ENCODE measurements at places on chromosomes 7 and 10. TPM values are rescaled to one million over a fixed set of nuclear protein-coding genes. Genes with fewer than 3 reads are reported as not detected.

FAM237B gene
- total RNA-seq = not detected

RAB11FIP2 gene
- 10.7 TPM for total RNA-seq

TMEM229A gene
- total RNA-seq = not detected

NUTM2B gene
- 0.78 TPM for total RNA-seq

STAMBPL1 gene
- total RNA-seq = 21.0 TPM

AKR1C2 gene
- total RNA-seq = not detected

ZP3 gene
- 0.39 TPM for total RNA-seq

SMO gene
- total RNA-seq = 0.69 TPM

FUOM gene
- total RNA-seq = 11.8 TPM

HYAL4 gene
- not detected for total RNA-seq

MEOX2 gene
- total RNA-seq = not detected

OPN1SW gene
- total RNA-seq = not detected

CALML3 gene
- not detected for total RNA-seq

C10orf71 gene
- total RNA-seq = not detected

LRRC18 gene
- total RNA-seq = not detected

ACTR3C gene
- total RNA-seq = 12.6 TPM

TMEM176B gene
- 1.2 TPM for total RNA-seq

GSAP gene
- 18.0 TPM for total RNA-seq

SFTPA1 gene
- not detected for total RNA-seq

SLC12A9 gene
- total RNA-seq = 38.7 TPM

MKLN1 gene
- total RNA-seq = 56.2 TPM

All from natural killer cell treated with Interleukin-12 subunit alpha and Interleukin-12 subunit beta and Interleukin-15 and Interleukin-18, amount 100 ng/mL, for 72 hours (primary cell).